Esophagus squamous epithelium (tissue), 5 donors: ENCODE measurements at places on chromosomes 6 and 20.

DNA sequence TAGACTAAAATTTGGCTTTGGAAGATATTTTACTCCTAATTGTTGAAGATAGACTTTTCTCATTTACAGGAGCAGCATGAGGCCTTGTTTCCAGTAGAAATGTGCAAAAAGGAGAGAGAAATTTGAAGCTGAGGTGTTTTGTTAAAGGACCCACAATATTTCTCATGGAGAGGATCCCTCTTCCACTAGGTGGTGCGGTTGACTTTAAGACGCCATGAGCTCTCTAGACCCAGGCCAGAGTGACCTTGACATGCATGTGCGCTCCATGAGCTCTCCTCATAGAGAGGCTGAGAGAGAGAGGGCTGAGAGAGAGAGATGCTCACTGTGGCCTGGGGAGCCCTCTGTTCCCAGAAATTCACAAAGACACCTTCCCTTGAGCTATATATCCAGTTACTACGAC, 861.2 kb upstream of the EYS start:
- no peak for DNase-seq

DNA sequence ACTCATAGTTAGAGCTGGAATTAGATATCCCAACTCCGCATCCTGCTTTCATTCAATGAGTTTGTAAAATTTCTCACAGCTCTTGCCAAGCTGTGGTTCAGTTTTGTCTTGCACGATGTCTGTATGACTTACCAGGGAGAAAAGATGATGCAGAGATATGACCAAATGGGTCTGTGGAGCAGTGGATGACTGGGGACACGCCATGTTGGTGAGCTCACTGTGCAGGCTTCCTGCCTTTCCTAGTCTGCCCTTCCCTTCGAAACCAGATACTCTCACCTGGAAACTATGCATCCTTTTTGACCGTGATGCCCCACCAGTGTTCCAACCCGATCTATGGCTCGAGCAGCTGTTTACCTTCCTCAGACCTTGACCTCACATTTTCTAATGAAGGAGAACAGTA, 262.7 kb upstream of the BMP2 start:
- no peak for DNase-seq

DNA sequence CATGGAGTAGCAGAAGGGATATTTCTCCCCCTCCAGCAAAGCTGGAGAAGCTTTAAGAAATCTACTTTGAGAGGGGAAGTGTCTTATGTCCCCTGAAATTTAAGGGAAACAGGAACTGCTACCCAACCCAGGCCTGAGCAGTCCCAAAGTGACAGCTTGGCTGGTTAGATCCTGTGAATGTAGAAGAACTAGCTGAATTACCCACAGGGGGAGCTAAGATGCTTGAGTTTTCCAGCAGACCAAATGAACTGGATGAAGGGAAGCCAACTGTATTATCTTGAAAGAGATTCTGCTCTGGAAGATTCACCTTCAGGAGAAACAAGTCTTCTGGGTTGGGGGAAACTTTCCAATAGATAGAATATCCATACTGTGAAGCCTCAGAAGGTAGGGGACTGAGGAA, 303.3 kb upstream of the MMS22L start:
- no peak for DNase-seq

DNA sequence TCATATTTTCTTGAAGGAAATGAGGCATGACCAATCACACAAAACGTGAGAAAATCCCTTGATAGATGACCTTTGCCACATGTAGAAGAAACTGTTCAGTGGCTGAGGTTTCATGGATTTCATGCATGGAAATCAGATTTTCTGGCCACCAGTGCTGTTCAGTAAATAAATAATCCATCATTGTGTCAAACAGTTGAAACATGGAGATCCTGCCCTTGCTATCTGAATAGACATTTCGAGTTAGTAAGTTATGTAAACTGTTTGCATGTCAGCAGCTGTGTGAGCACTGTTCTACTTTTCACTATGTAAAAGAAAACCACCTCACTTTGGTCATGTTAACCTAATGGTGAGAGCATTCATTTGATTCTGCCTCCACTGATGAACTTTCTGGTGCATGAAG, 793.9 kb upstream of the EPHA7 start:
- DNase-seq = no peak

GRCh38 chr6:38065734-38066305, 246.3 kb downstream of the ZFAND3 start:
- DNase-seq = no peak
